Hematopoietic multipotent progenitor cell treated with erythropoietin and hydrocortisone succinate and interleukin-3 and kit ligand, for 15 days (in vitro differentiated cells): ENCODE measurements at places on chromosomes 16 and 17.
A peak's percentile ranks its signal among the peaks of the same experiment; 100 is the strongest.

DNA sequence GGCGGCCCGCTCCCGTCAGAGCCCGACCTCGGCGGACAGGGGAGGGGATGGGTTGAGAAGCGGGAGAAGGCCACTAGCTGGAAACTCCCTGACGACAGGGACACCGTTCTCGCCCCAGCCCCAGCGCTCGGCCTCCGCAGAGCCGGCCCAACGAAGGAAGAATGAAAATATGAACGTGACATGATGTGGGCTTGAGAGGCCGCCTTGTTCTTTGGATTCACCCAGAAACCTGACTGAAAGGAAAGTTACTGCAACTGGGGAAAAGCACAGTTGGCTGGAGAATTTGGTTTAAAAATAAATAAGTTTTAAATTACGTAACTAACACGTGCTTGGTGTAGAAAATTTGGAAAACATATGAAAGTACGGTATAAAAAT, 21.1 kb downstream of the NPTX1 start:
- DNase-seq: no peak

GRCh38 chr17:61150686-61151299, 248.8 kb upstream of the TBX2 start:
- no peak for DNase-seq

DNA sequence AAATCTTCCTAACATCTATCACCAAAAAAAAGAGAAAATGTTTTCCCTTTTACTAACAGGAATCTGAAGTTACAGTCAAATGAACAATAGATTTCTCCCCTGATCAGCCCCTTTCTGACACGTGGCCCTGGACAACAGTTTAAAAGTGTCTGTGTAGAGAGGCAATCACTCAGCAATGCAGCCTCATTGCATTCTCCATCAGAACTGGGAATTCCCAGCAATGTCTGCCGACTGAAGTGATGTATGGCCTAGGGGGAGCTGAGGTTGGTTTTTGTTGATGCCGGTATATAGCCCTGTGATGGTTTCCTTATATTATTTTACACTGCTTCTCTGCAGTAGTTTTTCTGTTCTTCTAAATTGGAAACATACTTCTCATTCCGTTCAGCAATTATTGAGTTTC, 904.3 kb upstream of the CDH8 start:
- no peak for DNase-seq

GRCh38 chr17:52147872-52148271, 10.6 kb downstream of the CA10 start:
- no peak for DNase-seq

DNA sequence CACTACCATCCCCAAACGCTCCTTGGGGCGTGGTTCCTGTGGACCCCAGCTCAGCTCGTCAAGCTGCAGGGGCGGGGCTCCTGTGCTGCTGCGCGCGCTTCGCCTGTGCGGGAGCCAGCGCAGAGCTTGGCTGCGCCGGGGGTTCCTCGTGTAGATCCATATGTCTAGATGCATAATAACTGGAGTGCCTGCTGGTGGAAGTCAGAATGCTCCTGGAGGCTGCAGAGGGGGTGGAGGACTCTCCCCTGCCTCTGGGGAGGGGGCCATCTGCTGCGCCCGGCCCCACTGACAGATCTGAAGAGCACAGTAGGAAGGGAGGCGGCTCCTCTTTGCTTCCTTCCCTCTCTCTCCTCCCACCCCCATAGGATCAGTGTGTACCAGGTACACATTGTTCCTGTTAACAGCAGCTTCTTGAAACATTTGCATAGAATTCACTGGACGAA, 4.6 kb downstream of the RASD1 start:
- DNase-seq: no peak

DNA sequence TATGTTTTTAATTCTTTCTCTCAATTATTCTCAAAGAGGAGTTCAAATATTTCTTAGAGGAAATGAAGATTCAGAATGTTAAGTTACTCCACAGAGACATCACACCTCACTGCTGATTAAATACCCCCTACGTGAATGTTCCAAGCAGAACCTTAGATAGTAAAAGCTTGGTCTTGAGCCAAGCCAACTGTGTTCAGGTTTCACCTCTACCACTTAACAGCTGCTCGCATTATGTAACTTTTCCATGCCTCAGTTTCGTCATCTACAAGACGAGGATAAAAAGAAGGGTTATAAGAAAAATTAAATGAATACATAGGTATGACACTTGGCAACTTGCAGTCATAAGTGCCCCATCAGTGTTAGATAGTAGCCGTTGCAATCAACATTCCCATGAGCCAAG, 356.2 kb downstream of the RBFOX1 start:
- no peak for DNase-seq

DNA sequence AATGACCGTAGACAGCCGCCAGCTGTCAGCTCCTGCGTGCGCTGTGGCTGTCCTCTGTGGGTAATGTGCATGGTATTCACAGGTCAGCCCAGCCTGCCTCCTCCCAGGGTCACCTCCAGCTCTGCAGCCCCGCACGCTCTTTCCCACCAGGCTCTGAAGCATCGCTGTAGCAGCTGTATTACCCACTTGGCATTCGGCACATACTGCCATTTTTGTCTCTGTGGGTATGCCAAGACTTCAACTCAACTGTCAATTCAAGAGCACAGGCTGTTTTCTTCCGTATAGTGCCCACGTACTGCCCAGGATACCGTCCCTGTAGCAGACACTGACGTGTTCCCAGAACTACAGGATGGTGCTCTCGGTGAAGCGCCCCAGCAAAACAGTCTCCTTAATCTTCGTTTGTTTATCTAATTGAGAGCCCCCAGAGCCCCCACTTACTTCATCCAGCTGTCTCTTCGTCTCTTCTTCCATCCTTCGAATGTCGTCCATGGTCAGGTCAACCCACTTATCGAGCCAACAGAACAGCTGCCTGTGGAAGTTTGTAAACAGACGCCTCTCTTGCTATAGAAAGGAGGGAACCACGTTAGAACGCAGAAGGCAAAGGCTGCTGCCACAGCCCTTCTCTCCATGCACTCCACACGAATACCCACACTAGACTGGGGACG, 17.4 kb upstream of the INPP5K start:
- DNase-seq: no peak

DNA sequence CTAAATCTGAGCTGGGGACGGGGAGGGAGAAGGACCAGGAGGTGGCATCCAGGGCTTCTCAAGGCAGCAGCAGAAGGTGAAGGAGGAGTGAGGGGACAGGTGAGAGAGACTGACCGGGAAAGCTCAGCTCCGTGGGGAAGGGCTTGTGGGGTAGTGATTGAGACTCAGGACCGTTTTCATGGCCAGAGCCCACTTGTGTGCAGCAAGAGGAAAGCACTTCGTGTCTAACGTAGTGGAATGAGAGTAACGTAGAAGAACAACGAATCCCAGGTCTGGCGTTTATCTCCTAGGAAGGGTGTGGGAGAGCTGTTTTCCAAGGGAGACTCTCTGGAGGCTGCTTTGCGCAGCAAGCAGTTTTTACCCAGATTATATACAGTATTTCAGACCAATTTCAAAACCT, 1.3 kb upstream of the CDH3 start:
- DNase-seq: no peak

GRCh38 chr16:23187341-23187740, 4.8 kb downstream of the SCNN1G start:
- DNase-seq: no peak

GRCh38 chr16:64864232-64864809, 257.5 kb downstream of the CDH11 start:
- no peak for DNase-seq

DNA sequence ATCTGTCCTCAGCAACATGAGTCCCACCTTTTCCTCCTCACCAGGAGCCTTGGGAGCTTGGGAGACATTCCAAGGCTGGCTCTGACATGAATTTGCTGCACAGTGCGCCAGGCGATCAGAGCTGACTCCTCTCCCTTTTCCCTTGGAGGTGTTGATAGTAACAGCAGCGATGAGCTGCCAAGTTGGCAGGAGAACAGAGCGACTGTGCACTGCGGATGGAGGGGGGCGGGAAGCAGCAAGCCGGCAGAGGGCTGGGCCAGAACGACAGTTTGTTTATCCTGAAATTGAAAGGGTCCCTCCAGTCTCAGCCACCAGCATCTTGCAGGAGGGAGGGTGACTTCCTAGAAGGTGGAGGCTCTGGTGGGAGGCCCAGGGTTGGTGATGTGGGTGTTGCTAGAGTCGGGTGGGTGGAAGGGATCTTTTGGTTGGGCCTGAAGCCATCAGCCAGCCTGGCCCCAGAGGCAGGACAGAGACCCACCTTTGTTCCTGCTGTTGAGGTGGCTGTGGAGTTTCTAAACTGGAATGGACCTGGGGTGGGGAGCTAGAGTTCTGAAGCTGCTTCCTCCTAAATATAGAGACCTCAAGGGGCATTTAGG, 22.5 kb upstream of the DYNLL2 start:
- DNase-seq: no peak

GRCh38 chr16:85068746-85069145, 41.2 kb downstream of the KIAA0513 start:
- DNase-seq: no peak

DNA sequence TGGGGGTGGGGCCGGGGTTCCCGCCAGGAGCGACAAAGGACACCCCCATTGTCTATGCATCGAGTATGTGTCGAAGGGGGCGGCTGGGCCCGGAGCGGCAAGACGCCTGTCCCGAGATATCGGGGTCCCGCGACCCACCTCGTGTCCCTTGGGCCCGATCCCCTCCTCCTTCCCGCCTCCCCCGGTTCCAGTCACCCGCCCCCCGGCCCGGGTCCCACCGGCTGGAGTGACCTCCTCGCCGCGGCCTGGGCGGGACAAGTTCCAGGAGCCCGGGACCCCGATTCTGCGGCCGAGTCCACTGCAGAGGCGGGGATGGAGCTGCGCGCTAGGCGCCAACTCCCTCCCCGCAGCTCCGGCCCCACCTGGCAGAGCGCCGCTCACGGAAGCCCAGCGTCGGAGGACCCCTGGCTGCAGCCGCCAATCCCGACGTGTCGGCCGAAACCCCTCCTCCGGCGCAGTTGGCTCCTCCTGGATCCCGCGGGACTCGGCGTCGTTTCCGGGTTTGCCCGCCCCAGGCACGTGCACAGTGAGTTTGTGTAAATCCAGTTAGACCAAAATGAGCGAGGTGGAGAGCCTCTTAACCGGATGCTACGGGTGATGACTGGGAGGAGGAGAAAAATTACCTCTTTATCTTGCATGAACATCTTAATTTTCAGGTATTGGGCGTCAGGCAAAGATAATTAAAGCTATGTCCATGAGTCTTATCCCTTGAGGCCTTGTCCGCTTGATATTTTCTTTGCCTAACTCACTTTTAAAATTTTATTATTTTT, at the start of gene NMRAL1:
Gene NMRAL1 (minus strand): TSS at position 434 of the 770 bp plus-strand sequence. CDS start 493 bp downstream, outside the sequence.
- peak; percentile 30 for DNase-seq

- DNase-seq: no peak
Observed at GRCh38 chr17:12098568-12098967, 77.9 kb downstream of the MAP2K4 start.

DNA sequence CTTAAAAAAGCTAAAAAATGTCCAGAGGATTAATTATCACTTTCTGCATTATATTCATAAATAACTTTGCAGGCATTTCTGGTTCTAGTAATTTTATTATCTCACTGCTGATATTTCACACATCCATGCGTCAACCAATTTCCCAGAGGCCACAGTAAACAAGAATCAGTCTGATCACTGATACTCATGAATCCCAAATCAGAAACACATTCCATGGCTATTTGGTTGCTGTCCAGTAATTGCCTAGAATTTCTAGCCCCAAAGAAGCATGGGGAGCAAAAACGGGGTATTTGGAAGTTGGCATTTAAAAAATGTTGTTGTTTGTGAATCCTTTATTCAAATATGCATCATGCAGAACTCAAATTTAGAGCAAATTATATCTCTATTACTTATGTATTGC, 244.8 kb downstream of the CDH8 start:
- no peak for DNase-seq

GRCh38 chr17:17711641-17712162, 30.4 kb downstream of the RAI1 start:
- no peak for DNase-seq

- DNase-seq: no peak
Observed at GRCh38 chr16:62883509-62883908, 847.3 kb upstream of the CDH8 start.

GRCh38 chr16:27365142-27366089, 36.6 kb upstream of the IL21R start:
- DNase-seq: no peak

DNA sequence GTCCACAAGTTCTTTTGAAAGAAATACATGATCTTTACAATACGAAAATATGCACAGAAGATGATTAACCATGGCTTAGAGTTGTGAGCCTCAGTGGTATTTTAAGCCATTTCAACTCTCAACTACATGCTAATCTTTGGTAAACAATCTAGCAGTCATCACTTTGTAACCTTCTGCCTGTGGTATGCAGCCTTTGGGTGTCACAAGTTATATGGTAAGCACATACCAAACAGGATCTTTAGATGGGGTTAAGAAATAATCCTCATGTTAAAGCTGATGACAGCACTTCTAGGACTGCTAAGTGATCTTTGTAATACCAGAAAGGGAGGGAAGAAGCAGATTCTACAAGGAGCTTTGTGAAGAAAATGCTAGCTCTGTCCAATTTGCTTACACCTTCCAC, 74.3 kb downstream of the CA4 start:
- no peak for DNase-seq

- DNase-seq: no peak
Observed at GRCh38 chr16:6170022-6170421, 1072.4 kb upstream of the EEF2KMT start.

DNA sequence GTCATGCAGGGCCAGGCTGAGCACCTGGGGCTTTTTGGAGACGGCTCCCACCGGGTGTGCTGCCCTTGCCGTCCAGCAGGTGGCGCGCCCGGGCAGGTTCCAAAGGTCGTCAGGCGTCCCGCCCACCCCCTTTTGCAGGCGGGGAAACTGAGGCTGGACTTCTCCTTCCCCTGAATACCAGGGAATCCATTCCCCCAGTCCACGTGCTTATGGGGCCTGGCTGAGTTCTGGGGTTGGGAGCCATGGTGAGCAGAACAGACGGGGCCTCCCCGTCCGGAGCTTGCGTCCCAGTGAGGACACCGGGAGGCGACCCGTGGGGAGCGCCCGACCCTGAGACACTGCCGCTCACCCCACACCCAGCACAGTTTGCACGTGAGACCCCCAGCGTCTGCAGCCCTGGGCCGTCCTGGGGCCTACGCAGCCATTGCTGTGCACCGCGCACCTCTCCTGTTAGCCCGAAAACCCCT, 51.8 kb upstream of the JPH3 start:
- DNase-seq: peak; percentile 46

DNA sequence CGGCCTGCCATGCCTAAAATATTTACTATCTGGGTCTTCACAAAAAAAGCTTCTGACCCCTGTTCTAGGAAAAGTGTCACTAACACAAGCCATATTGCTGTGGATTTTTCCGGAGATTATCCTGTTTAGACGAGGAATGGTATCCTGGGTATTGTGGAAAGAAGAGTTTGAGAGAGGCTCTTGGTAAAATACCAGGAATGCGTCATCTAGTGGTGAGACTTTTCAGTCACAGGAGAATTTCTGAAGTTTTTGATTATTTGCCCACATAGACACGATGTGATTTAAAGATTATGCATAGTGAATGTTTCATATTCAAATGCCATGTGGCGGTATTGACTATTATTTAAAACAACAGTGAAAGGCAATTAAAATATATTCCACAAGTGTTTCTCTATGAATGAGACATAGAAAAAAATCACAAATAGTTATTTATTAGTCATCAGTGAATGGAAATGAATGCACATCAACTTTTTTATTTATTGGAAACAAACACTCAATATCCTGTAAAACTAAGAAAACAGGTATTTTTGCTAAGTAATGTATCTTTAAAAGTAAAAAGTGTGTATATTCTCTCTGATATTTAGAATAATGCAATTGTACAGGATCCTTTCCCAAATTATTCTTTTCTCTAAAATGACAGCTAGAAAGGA, 7.8 kb downstream of the KRT28 start:
- no peak for DNase-seq
